ENCODE measurements at places on chromosomes 12 and 14.
A peak's percentile ranks its signal among the peaks of the same experiment; 100 is the strongest.

DNA sequence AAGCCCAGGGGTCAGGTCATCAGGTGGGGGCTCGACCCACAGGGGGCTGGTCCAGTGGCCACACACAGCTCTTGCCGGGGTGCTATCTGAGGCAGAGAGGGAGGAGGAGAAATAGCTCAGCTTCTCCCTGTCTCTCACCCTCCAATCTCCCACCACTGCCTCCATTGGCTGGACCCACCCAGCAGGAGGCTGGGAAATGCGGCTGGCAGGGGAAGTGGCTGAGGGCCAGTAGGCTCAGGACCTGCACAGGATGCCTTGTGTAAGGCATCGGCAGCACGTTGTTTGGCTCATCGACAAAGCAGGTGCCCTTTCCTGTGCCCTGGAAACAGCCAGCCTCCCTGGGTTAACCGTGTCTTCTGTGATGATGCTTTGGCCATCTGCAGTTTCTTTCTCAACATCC lies 58.8 kb upstream of the SLC24A4 start:
- no peak for DNase-seq

GRCh38 chr14:42929806-42930480 lies 1323.3 kb downstream of the LRFN5 start:
- no peak for DNase-seq

DNA sequence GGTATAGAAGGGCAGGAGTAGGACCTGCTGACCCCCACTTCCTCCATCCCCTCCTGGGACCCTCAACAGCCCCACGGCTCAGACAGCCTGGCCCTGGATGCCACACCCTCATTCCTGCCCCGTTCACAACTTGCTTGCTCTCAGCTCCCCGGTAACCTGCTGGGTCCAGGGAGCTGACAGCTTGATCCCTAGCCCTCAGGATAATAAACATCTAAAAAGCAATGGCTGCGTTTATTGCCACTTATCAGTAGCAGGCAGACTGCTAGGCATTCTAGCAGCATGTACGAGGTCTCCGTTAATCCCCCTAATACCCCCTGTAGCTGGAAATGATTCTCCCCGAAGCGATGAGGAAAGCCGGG lies 24.3 kb upstream of the RPLP0 start:
- DNase-seq, result no peak

GRCh38 chr14:67487937-67488893 lies at the start of gene TMEM229B:
TSS of gene TMEM229B (minus strand) at chr14:67488721. CDS start at chr14:67473923, 14,798 bp downstream.
- DNase-seq, result peak; percentile 79

DNA sequence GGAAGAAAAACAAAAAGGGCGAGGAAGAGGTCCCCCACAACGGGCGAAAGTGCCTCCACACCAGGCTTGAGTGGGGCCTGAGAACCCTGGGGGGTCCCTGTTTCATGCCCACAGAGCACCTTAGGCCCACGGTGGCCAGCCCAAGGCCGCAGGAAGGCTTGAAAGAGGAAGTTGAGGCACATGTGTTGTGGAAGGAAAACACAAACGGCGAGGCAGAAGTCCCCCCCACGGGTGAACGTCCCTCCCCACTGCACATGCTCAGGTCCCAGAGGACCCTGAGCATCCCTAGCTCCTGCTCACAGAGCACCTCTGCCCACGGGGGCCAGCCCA lies 371.5 kb downstream of the ALG10 start:
- DNase-seq, result no peak

DNA sequence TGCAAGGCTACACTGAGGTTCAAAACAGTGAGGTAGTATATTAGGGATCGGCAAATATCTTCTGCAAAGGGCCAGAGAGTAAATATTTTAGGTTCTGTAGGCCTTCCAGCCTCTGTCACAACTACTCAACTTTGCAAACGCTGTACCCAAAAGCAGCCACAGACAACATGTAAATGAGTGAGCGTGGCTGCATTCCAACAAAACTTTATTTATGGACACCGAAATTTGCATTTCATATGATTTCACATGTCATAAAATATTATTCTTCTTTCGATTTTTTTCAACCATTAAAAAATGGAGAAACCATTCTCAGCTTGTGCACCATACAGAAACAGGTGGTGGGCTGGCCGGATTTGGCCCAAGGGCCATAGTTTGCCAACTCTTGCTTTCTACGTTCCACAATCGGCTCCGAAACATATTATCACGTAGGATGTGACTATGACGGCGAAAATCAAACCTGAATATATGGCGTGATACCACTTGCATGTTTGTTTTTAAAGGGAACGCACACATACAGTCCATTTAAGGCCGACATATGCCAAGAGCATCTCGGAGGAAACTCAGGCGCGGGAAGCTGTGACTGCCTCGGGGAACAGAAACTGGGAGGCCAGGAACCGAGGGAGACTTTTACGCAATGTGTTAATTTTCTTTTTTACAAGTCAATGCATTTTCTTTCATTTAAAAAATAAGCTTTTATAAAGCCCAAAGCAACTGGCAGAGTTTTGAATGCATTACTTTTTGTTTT lies 7.1 kb downstream of the NCOR2 start:
- DNase-seq, result no peak

DNA sequence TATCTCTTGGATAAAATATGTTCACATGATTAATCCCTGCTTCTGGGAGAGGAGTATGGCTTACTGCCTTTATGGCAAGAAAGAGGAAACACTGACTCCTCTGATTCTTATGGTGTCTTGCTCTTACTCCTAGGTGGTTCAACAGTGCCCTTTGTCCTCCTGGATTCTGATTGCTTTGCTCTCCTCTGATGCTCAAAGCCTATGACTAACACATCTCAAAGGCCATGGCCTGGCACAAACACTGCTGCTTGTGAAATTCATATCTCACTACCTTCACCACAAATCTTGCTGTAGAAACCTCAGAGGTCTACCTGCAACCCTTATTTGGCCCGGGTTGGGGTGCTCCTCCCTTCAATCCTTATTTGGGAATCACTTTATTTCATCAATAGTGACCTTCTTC lies 217.2 kb downstream of the C12orf50 start:
- no peak for DNase-seq

- no peak for DNase-seq
Observed at GRCh38 chr14:100327128-100327527, 4.0 kb downstream of the SLC25A47 start.

GRCh38 chr12:48744251-48745008 lies 27.9 kb upstream of the CCNT1 start:
- no peak for DNase-seq

DNA sequence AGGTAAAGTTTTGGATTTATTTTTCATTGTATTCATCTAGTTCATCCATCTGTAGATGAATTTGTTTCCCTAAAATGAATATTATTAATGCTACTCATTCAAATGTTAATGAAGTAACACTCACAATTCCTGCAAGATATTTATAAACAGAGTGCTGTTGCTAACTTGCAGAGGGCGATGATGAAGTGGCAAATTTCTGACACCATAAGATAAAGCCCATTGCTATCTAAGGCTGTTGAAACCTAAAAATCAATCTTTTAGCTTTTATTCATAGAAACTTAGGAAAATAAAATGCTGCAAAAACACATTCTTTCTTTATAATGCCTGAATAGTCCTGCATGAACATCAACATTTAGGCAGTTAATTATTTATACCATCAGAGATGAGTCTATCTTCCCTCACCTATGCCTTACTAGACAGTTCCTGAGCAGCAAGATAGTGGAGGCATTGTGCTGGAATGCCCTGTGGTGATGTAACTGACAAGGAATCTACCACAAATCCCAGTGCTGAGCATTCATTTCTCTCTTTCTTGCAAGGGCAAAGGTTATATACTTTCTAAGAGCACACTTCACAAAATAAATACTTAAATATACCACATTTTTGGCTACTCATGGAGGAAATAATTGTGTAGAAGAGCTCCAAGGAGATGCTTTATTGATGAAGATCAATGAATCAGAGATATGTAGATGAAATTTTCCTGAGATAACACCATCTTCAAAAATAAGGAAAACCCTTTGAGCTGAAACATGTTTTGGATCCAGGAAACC lies 57.6 kb downstream of the LMNTD1 start:
- DNase-seq, result no peak

DNA sequence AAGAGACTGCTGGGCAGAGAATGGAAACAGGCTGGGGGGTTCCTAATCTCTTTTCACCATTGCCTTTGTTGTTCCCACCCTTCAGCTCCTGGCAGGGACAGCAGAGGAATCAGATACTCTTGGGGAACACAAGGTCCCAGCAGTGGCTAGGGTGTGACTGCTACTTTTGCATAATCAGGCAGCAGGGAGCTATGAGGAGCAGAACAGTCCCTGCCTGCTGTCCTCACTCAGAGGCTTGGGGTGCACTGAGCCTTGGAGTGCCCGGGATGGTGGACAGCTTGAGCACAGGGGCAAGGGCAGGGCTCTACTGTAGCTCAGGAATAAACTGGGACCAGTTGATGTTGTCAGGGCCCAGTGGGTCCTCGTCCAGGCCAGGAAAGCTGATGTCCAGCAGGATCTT lies 1.5 kb upstream of the TEX52 start:
- DNase-seq, result no peak

- no peak for DNase-seq
Observed at GRCh38 chr14:81234278-81234677, 13.5 kb upstream of the GTF2A1 start.

DNA sequence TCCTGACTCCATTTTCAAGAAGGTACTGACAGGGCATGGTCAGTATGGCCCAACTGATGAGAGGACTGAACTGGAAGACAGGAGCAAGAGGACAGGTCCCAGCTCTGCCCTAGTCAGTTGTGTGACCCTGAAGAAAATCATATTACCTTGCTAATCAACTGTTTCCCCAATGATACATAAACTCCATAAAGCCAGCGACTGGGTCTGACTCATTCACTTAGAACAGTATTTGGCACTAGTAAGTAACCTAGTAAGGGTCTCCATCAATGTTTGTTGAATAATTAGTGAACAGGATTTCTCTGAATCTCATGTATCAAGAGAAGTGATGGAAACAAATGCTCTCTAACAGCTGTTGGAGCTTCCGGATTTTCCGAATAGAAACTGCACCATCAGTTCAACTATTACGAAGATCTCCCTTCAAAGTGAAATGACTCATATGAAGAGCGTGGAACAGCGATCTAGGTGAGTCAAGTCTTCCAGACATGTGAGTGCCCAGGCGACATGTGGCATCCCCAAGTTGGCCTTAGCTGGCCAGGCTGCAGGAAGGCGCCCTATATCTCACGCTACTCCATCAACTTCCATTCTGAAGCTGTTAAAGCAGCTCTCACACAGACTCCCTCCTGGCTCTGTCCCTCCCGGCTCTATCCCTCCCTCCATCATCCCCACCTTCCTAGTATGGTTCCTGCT lies 94.5 kb downstream of the TTC7B start:
- no peak for DNase-seq

- peak; percentile 82 for DNase-seq
Observed at GRCh38 chr12:52006726-52007157, at the start of gene TAMALIN. TSS of gene TAMALIN (plus strand) at chr12:52006946. CDS start at chr12:52007020, 74 bp downstream.

GRCh38 chr12:111521801-111522200 lies 77.3 kb downstream of the ATXN2 start:
- no peak for DNase-seq

- peak; percentile 4 for DNase-seq
Observed at GRCh38 chr12:123767613-123768012, 5.5 kb downstream of the DNAH10 start.

GRCh38 chr12:108308395-108309085 lies 30.6 kb downstream of the CMKLR1 start:
- no peak for DNase-seq

- DNase-seq, result no peak
Observed at GRCh38 chr12:109377139-109377685, 29.5 kb downstream of the MYO1H start.

DNA sequence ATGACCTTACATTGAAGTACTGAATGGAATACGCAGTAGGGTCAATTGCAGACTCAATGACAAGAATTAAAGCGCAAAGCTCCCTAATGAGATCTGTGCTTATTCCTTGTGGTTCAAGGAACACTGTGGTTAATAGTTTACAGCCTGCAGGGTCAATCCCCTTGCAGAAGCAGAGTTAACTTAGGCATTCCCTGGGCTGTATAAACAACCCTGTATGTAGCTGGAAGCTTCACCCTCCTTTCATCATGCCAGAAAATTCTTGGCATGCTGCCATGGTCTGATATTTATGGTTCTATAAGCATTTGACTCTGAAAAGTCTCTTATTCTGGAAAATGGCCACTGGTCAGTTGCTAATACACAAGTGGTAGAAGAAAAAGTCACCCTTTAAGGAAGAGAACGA lies 227.7 kb downstream of the NOVA1 start:
- no peak for DNase-seq

DNA sequence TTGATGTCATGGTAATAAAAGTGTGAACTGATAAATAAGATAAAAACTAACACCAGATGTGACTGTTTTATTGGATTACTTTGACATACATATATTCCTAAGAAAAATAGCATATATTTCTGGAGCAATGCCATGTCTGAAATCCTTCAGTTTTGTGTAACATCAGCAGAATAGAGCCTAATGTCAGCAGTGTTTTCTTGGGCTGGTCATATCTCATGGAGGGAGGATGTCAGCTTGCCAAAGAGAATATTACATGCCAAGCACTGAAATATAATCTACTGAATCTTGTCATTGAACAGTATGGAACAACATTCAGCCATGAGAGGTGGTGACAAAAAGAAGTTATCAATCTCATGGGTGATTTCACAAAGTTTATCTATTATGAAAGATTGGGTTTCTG lies 220.3 kb downstream of the KLHL28 start:
- no peak for DNase-seq

DNA sequence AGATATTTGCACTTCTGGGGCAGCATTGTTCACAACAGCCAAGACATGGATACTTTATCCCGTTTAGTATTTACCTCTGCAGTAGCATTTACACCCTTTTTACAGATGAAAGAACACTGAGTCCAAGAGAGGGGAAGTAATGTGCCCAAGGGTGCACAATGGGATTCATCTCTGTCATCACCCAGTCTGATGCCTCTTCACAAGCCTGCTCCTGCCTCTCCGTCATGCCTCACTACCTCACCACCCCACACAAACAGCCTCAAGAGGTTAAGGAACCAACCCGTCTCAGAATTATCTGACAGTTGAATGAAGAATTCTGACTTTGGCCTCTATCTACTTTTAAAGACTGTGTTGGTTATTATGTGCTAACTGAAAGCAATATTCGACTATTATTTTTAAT lies 368.4 kb downstream of the ATP23 start:
- DNase-seq, result no peak

- DNase-seq, result no peak
Observed at GRCh38 chr12:104486943-104487819, 30.4 kb downstream of the CHST11 start.

DNA sequence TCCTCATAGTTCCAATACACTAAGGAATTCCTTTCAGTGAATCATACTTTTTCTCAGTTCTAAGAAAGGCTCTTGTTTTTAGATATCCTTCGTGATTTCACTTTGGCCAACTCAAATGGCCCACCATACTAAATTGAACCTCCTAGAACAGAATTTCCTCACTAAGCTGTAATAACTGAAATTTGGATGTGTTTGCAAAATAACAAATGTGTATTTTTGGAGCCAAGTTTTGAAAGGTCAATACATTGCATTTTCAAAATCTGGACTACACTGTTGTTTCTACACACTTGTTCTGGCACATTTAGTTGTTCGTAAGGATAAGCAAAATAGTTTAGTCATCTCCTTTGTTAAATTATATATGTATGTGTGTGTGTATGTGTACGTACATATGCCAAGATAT lies 439.0 kb upstream of the STXBP6 start:
- DNase-seq, result no peak

GRCh38 chr12:3362737-3363136 lies 128.3 kb upstream of the PRMT8 start:
- DNase-seq, result no peak

Data from CD4-positive, alpha-beta T cell treated with Interleukin-2 at 100 ng/mL for 4 hours (primary cell).